ENCODE measurements at places on chromosomes 12 and 14. TPM values are rescaled to one million over a fixed set of nuclear protein-coding genes. Genes with fewer than 3 reads are reported as not detected.

- DNase-seq: no peak
These were observed 23.5 kb downstream of the FMNL3 start for GRCh38 chr12:49683599-49684309.

GRCh38 chr12:114682785-114683708 lies 928 bp downstream of the TBX3 start:
- DNase-seq: peak; percentile 40

DNA sequence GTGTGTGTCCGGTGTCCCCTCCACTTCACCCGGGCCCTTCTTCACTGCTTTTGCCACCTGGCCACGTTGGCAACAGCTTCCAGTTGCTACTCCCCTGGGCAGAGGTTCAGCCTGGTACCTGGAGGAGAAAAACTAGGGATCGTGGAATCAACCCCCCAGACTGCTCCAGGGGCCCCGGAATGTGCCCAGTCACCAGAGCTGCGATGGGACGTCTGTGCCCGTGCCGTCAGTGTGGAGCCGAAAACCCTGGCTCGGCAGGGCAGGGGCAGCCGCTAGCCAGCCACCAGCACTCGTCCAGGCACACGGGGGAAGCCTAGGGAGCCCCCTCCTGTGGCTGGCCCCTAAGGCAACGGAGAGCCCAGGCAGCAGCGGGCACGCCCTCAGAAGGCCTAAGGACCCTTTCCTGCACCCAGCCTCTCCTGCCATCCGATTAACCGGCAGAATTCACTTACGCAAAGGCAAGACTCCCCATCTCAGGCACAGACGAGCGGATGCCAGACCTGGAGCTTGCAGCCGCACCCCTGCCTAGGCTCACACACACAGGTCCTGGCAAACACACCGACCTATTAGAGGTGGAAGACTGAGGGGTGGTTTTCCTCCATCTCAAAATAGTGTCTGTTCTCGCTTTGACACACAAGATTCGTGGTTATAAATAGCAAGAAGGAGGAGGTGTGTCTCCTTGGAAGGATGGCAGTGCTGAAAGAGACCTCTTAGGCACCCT lies 62.6 kb downstream of the FBXL14 start:
- no peak for DNase-seq

- DNase-seq: no peak
These were observed 129.2 kb upstream of the RFLNA start for GRCh38 chr12:124165695-124166094.

DNA sequence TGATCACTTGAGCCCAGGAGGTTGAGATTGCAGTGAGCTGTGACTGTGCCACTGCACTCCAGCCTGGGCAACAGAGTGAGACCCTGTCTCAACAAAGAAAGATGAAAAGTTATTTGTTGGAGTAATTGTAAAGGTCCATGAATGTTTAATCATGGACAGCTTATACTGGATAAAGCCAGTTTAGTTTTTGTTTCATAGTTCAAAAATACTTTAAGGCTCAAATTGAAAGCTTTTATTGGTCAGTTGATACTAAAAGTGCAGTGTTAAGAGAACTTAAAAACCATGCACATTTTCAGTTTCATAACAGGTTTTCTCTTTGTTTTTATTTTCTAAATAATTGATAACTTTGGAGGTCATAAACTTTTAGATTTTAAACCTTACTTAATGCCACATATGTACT lies 108.4 kb downstream of the MON2 start:
- DNase-seq: no peak

DNA sequence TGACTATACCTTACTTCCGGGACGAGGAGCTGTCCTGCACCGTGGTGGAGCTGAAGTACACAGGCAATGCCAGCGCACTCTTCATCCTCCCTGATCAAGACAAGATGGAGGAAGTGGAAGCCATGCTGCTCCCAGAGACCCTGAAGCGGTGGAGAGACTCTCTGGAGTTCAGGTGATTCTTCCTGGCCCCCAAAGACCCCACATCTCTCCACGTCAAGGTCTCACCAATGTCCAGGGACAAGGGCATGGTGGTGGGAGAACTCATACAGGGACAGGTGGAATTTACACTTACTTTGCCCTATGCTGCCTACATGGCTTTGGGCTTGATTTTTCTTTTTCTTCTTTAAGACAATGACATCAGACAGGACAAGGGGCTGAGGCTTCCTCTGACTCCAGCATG lies 7.1 kb downstream of the SERPINA3 start:
- DNase-seq: no peak

GRCh38 chr12:79370021-79370420 lies 320.7 kb downstream of the PAWR start:
- DNase-seq: no peak

DNA sequence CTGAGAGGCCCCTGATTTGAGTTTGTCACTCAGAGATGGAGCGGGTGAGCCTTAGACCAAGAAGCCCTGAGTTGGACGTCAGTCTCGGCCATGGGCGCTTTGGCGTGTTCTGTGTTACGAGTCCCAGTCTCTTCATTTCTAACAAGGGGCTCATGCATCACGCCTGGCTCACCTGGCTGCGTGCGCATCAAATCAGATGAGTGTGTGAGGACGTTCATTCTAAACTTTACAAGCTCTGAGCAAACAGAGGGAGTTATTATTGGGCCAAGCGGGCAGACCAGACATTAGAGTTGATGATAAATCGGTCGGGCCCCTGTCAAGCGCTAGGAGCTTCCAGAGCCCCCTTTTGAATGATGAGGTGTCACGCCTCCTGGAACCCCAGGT lies 117.2 kb downstream of the CALM1 start:
- DNase-seq: no peak

GRCh38 chr12:32891956-32892355 lies 4.6 kb downstream of the PKP2 start:
- DNase-seq: no peak

DNA sequence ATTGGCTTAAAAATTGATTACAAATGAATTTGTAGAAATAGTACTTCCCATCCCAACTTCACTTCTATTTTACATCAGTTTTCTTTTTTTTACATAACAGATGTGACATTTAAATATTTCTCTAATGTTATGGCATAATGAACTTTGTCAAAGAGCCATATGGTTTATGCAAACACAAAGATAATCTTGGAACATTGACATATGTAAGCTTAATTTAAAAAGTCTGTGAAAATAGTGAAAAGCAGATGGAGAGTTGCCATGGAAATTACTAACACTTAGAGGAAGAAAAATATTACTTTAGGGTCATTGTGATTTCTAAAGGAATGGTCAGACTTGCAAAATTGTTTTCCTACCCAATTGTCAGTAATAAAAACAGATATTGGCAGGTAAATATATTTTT lies 232.4 kb downstream of the AEBP2 start:
- DNase-seq: no peak

DNA sequence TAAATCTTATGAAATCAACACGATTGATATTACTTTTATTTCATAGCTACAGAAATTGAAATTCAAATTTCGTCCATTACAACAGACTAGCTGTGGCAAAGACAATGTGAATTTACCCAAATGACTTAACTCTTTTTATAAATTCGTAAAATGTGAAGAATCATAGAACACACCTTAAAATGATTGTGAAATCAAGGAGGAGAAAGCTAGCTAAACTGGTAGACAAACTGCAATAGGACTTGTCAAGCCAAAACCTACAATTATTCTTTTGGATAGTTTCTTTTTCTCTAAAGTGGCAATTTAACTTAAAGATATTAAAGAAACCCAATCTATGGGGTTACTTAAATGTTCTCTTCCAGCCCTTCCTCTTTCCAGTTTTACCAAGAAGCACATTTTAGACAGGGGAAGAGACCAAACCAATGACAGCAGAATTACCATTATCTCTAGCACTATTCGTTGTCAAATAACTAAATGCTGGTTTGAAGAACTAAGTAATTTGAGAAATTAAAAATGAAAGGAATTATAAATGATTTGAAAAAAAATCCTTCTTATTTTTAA lies 807 bp upstream of the SLC16A7 start:
- DNase-seq: no peak

DNA sequence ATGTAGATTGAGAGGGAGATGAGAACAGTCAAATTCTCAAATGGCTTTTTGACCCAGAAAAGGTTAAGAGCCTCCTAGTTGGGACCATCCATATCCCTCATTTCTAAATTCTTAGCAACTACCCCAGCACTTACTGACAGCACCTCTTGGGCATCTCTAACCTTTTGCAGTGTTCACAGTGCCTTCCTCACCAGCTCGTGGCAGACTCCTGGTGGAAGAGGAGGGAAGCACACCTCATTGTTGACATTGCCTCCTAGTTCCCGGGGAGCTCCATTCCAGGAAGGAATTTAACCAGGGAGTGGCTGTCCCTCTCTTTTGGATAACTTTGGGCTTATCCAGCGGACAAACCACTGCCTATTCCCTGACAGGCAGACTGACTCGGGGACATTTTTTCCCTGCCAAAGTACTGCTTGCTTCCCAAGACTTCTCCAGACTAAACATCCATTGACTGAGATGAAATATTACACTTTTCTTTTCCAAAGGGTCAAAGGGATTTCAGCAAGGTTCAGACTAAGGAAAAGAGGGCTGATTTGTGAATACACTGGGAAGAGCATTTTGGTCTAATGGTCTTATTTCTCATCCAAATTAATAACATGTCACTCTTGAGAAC lies 9.0 kb upstream of the OR6J1 start:
- DNase-seq: peak; percentile 62

DNA sequence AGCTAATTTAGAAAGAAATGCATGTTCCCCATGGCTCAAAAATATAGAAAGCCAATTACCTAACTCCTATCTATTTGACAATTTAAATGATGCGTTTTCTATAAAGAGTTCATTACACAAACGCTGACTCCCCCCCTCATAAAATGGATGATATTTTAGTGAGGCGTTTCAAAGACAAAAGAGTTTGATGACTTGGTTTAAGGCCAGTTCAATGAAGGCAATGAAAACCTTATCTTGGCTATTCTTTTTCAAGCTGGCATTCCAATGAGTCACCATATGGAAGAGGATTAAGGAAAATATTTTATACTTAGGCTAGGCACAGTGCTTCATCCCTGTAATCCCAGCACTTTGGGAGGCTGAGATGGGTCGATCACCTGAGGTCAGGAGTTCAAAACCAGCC lies 62.7 kb downstream of the HMGA2 start:
- no peak for DNase-seq

GRCh38 chr14:93764211-93764659 lies 24.1 kb downstream of the PRIMA1 start:
- no peak for DNase-seq

GRCh38 chr12:83642205-83642604 lies 955.5 kb downstream of the TMTC2 start:
- no peak for DNase-seq

DNA sequence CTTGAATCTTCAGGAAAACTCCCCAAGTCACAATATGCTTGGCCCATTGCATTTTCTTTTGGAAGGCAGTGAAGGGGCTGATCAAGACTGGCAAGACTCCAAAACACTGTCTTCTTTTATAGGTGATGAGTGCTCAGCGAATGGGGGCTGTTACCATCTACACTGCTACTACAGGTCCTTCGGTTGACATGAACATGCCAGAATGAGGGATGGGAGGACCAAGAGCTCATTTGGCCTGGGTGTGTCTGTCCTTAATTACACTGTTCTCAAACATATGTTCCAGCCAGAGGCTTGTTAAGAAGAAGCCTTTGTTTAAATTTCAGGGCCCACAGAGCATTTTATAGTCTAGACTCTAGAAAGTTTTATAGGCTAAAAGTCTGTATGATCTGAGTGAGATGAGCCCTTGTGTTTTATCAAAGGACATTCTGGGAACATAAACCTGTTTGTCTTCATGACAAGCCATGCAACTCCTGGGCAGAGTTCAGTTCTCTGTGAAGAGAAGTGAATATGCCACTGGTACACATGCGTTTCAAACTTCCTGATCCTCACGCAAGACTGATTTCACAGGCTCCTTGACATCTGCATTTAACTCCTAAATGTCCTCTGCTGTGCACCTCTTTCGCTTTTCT lies 4.7 kb upstream of the FAM234B start:
- no peak for DNase-seq

DNA sequence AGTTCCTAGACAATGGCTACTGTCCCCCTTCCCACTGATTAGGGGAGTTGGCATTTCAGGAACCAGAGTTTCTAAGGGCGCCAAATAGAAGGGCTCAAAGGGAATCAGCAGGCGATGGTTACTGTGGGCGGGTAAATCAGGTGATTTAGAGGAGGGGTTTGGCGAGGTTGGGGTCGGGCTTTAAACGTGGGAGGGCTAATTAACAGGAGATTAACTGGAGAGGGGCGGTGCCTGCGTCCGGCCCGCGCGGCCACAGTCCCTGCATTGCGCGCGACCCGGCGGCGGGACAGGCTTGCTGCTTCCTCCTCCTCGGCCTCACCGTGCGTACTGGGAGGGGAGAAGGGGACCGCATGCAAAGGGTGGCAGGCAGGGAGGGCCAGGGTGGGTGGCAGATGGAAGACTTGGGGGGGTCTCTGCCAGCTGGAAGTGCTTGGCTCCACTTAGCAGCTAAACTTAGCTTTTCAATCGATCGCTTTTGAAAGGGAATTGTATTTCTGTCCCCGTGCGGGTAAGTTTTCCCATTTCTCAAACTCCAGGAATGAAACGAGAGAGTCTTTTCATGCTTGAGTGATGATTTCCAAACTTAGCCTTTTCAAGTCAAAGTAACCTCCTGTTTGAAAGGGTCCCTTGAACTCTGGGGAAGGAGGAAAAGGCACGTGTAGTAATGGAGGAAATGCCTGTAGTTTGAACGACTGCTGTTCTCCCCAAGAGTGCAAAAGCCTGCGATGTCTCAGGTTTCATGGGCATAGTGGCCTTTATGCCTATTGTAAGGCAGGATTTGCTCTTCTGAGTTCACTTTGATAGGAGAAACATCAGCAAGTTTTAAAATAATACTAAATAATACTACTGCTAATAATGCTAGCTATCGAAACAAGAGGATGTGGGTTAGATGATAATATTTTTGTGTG lies at the start of gene MGST1:
Gene MGST1, plus strand, starts transcription at position 255 of the 908 bp plus-strand sequence. CDS start 6,608 bp downstream, outside the sequence.
- DNase-seq: peak; percentile 67

- peak; percentile 33 for DNase-seq
These were observed 374.3 kb downstream of the C12orf75 start for GRCh38 chr12:105704787-105705186.

- DNase-seq: peak; percentile 9
These were observed 375.5 kb downstream of the ALG10 start for GRCh38 chr12:34397591-34398365.

- no peak for DNase-seq
These were observed 17.0 kb downstream of the RNASE10 start for GRCh38 chr14:20522332-20522731.

DNA sequence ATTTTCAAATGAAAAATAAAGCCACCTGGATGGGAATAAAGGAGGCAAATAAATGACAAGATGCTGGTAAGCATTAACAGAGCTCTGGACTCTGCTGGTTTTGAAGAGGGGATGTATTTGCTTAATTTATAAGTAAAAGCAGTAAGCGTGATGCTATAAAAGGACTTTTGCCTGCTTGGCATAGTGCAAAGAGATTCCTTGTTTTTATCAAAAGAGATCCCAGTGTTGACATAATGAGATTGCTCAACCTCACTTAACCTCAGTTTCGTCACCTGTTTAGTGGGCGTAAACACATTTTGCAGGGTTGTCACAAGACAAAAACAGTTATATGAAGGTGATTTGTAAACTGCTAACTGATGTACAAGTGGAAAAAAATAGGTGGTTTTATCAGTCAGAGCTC lies 13.8 kb downstream of the ASCL1 start:
- DNase-seq: no peak

PTPRQ gene
- 1.8 TPM for polyA plus RNA-seq

FANCM gene
- 0.88 TPM for polyA plus RNA-seq

ABHD12B gene
- 0.56 TPM for polyA plus RNA-seq

CAPZA3 gene
- polyA plus RNA-seq: not detected

GLT8D2 gene
- 4.9 TPM for polyA plus RNA-seq

KITLG gene
- polyA plus RNA-seq: 13.7 TPM

INHBC gene
- not detected for polyA plus RNA-seq

Measured in lung (tissue), 17 donors.